ENCODE measurements at places on chromosomes 6 and 20.

DNA sequence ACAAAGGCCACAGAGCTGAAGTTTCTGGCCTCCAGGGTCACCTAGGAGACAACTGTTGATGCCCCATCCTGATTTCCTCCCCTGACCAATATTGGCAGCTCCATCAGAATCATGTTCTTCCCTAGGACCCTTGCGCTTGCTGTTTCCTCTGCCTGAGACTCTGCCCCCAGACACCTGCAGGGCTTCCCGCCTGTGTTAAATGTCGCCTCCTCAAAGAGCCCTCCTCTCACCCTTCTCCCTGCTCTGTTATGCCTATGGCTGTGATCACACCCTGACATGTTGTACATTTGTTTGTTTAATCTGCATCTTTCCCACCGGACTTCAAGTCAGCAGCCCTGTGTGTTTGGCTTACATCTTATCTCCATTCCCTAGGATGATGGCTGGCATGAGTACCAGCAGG is 30.1 kb downstream of the DLGAP4 start:
- DNase-seq, result no peak
- H3K27ac ChIP-seq, result no peak overlapping the region
- no peak overlapping the region for H3K4me3 ChIP-seq
- peaks cover 21% of the 10 kb centered on the region for H3K4me1 ChIP-seq

GRCh38 chr20:20896606-20897005 is 184.2 kb upstream of the RALGAPA2 start:
- no peak for DNase-seq
- no peak overlapping the region for H3K27ac ChIP-seq
- peaks cover 3% of the 10 kb centered on the region for H3K27me3 ChIP-seq
- no peak overlapping the region for H3K4me3 ChIP-seq

DNA sequence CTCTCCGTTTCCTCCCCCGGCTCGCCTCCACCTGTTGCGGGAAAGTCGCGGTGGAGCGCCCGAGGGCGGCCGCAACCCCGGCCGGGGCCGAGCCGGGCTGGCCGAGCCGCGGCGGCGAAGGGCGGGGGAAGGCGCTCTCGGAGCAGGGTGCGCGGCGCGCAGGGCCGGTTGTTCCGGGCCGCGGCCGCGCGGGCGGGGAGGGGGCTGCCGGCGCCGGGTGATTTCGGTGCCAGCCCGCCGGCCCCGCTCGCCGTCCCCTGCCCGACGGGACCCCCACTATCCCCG is 235 bp downstream of the MAP7 start:
- H3K27ac ChIP-seq, result no peak overlapping the region
- H3K4me3 ChIP-seq, result peak overlapping the region; percentile 44
- peaks cover 21% of the 10 kb centered on the region for H3K4me1 ChIP-seq
- DNase-seq, result no peak
- H3K36me3 ChIP-seq, result no peaks in the 10 kb centered on the region

DNA sequence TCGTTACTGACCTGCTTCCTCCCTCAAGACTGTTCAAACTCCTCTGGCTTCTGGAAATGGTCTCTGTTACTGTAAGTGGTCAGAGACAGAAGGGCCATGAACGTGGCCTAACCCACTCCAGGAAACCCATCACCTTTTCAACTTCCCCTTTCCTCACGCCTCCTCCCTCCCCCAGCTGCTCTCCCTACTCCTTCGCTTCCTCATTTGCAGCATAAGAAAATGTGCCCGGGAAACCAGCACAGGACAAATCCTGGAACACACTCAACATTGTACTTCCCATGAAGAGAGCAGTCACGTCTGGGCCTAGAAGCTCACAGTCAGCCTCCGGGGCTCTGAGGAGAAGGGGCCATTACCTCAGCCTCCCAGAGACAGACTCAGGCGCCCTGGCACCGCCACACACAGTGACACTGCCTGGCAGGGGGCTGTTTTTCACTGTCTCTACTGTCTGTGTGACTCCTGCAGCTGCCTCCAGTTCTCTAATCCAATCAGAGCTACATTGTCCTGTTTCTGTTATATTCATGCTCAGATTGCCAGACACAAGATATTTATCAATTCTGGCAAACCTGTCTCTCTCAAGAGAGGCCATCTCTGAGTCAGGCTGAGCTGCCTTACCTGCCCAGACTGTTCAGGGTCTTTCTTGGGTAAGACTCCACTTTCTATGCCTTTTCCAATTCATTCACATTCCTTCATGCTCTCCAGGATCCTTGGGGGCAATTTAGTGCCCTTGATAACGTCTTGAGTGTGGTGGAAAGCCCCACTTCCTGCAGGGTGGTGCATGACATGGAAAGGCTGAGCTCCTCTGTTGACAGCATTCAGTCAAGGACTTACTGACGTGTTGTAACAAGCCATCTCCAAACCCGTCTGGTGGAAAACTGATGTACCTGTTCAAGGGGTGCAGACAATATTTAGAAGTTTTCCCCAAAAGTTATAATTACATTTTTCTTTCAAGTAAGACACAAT is 242.2 kb downstream of the HIVEP2 start:
- H3K36me3 ChIP-seq, result no peaks in the 10 kb centered on the region
- peaks cover 3% of the 10 kb centered on the region for H3K27me3 ChIP-seq
- peaks cover 18% of the 10 kb centered on the region for H3K4me1 ChIP-seq

DNA sequence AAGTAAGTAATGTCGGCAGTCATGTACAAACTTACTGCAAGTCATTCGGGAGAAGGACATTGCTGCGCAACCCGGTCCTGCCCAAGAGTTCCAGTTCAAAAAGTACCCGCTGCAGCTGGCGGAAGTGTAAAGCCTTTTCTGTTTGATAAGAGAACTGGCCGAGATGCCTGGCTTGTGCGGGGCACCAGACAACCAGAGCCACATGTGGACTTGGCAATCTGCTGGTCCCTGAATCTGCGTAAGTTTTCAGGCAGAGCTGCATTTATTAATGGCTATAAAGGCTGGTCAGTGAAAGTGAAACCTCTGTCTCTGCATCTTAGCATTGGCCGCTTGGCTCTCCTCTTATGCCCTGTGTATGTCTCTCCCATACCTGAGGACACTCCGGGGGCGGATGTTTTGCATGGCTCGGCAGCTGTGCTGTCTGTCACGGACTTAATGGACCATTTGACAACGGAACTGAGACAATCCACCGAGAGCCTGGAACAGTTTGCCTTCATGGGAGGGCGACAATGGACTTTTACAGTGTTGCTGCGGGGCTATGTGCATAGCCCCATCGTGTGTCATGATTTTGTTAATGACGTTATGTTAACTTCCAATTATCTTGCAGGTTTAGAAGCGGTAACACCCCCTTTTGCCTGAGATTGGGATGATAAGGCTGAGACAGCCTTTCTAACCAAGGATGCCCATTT is 19.8 kb upstream of the RGS17 start:
- peak; percentile 70 for DNase-seq
- H3K27me3 ChIP-seq, result peaks cover 12% of the 10 kb centered on the region
- H3K27ac ChIP-seq, result no peak overlapping the region
- H3K4me1 ChIP-seq, result peaks cover 23% of the 10 kb centered on the region
- H3K36me3 ChIP-seq, result no peaks in the 10 kb centered on the region
- peak overlapping the region; percentile 11 for H3K4me3 ChIP-seq

DNA sequence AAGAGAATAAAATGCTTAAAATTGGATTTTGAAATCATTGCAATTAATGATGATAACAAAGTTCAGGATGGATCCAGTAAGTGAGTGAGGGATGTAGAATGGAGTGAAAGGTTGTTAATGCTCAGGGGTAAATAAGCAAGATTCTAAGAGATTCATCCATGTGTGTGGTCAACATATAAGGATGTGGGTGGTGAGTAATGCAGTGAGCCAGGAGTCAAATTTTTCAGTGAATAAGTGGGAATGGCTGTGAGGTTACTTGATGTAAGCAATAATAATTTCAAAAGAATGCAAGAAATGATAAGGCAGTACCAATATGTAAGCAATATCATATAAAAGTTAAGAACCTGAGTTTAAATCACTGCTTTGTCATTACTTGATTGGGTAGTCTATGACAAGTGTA is 207.5 kb upstream of the ADGRB3 start:
- H3K36me3 ChIP-seq, result no peaks in the 10 kb centered on the region
- H3K4me1 ChIP-seq, result no peaks in the 10 kb centered on the region
- H3K27me3 ChIP-seq, result no peaks in the 10 kb centered on the region
- no peak overlapping the region for H3K27ac ChIP-seq
- H3K4me3 ChIP-seq, result no peak overlapping the region

DNA sequence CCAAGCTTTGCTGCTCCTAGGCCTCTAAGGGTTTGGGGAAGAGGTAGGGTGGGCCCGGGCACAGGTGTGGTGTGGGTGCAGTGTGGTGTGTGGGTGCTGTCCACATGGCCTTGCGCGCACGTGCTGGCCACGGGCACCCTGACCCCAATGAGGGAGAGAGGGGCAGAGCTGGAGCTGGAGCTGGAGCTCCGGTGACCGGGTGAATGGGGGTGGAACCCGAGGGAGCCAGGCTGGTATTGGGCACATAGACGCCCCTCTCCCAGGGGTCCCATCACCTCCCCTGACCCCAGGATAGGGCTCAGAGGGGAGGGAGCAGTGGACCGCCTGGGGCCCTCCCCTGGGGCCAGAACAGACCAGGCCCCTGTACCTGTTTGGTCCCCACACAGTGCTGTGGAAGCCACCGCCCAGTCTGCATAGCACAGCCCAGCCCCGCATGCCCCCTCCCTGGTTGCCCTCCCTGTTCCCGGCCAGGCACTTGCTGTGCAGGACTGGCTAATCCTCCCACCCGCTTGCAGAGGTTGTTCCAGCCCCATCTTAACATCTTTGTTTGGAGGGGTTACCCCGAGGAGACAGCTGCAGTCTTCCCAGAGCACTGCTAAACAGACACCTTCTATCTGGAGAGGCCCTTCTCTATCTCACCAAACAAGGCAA is 984 bp downstream of the ADAM33 start:
- peaks cover 36% of the 10 kb centered on the region for H3K4me1 ChIP-seq
- no peaks in the 10 kb centered on the region for H3K36me3 ChIP-seq
- no peak for DNase-seq
- H3K27me3 ChIP-seq, result peaks cover 56% of the 10 kb centered on the region

GRCh38 chr6:37960139-37960935 is 140.8 kb downstream of the ZFAND3 start:
- no peak for DNase-seq
- H3K27me3 ChIP-seq, result peaks cover 4% of the 10 kb centered on the region
- H3K4me1 ChIP-seq, result peaks cover 4% of the 10 kb centered on the region
- H3K36me3 ChIP-seq, result peaks cover 37% of the 10 kb centered on the region
- H3K27ac ChIP-seq, result no peak overlapping the region

GRCh38 chr6:138036111-138036510 is 71.1 kb downstream of the PERP start:
- DNase-seq, result no peak
- no peak overlapping the region for H3K4me3 ChIP-seq
- no peaks in the 10 kb centered on the region for H3K36me3 ChIP-seq
- H3K4me1 ChIP-seq, result no peaks in the 10 kb centered on the region

DNA sequence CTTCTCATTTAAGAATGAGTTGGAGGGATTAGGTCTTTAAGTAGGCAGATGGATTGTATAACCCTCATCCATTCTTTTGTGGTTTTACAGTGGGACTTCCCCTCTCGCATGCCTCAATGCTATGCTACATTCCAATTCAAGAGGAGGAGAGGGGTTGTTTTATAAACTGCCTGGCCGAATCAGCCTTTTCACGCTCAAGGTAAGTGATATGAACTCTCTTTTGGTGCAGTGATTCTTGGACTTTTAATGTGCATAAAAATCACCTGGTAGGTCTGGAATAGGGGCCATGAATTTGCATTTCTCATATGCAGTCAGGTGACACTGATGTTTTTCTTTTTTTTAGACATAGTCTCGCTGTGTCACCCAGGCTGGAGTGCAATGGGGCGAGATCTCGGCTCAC is 10.8 kb downstream of the ASXL1 start:
- H3K4me1 ChIP-seq, result peaks cover 42% of the 10 kb centered on the region
- peaks cover 18% of the 10 kb centered on the region for H3K36me3 ChIP-seq
- H3K27me3 ChIP-seq, result no peaks in the 10 kb centered on the region
- H3K4me3 ChIP-seq, result no peak overlapping the region

DNA sequence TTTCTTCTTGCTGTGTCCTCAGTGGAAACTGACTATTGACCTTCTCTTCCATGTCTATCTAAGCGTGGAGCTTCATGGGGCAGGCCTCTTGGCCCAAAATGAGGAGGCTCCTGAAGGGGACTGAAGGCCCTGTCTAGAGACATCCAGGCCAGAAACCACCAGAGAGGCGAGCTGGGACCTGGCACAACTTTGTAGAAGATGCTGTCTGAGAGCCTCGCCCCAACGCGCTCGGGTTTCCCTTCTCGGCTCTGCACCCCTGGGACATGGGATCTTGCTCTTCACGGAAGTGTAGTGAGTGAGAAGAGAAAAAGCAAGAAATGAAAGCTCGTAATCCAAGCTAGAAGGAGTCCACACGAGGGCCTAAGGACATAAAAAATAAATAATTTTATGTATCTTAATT is 96.8 kb downstream of the GMPR start:
- no peaks in the 10 kb centered on the region for H3K36me3 ChIP-seq
- H3K4me1 ChIP-seq, result peaks cover 17% of the 10 kb centered on the region
- H3K27me3 ChIP-seq, result peaks cover 11% of the 10 kb centered on the region
- no peak overlapping the region for H3K27ac ChIP-seq
- no peak overlapping the region for H3K4me3 ChIP-seq
- no peak for DNase-seq

GRCh38 chr6:109008537-109009235 is 86.0 kb downstream of the SESN1 start:
- DNase-seq, result no peak
- peaks cover 29% of the 10 kb centered on the region for H3K4me1 ChIP-seq
- H3K27ac ChIP-seq, result peak overlapping the region; percentile 80
- H3K36me3 ChIP-seq, result no peaks in the 10 kb centered on the region
- H3K27me3 ChIP-seq, result peaks cover 3% of the 10 kb centered on the region

DNA sequence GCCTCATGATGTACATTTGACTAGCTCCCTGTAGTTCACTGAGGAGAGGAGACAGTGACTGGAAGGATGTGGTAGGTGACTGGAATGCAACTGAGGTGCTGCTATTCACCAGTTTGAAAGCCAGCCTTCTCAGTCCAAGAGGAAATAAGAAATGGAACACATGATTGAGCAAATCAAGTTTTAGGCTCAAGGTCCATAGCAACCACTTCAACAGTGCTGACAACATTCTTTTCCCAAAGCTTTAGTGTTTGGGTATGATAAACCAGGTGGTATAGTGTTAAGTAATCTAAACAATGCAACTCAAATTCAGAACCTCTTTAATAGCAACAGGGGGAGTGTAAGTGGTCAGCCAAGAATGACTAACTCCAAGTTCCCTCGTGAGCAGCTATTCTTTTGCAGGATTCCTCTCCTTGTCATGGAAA is 9.2 kb downstream of the ZHX3 start:
- no peak overlapping the region for H3K4me3 ChIP-seq
- H3K27me3 ChIP-seq, result no peaks in the 10 kb centered on the region
- no peak for DNase-seq
- no peak overlapping the region for H3K27ac ChIP-seq
- peaks cover 4% of the 10 kb centered on the region for H3K36me3 ChIP-seq

GRCh38 chr6:134730013-134730412 is 219.9 kb downstream of the ALDH8A1 start:
- H3K27me3 ChIP-seq, result peaks cover 3% of the 10 kb centered on the region
- no peaks in the 10 kb centered on the region for H3K4me1 ChIP-seq
- DNase-seq, result no peak
- no peak overlapping the region for H3K27ac ChIP-seq
- no peaks in the 10 kb centered on the region for H3K36me3 ChIP-seq
- H3K4me3 ChIP-seq, result no peak overlapping the region

GRCh38 chr6:48777411-48777810 is 666.4 kb upstream of the PTCHD4 start:
- no peaks in the 10 kb centered on the region for H3K4me1 ChIP-seq
- H3K4me3 ChIP-seq, result no peak overlapping the region
- H3K27me3 ChIP-seq, result peaks cover 4% of the 10 kb centered on the region
- DNase-seq, result no peak

All from nephron progenitor cell (in vitro differentiated cells).